Cortex of kidney (tissue), 1 donor: ENCODE measurements at places on chromosomes 11 and 22.

DNA sequence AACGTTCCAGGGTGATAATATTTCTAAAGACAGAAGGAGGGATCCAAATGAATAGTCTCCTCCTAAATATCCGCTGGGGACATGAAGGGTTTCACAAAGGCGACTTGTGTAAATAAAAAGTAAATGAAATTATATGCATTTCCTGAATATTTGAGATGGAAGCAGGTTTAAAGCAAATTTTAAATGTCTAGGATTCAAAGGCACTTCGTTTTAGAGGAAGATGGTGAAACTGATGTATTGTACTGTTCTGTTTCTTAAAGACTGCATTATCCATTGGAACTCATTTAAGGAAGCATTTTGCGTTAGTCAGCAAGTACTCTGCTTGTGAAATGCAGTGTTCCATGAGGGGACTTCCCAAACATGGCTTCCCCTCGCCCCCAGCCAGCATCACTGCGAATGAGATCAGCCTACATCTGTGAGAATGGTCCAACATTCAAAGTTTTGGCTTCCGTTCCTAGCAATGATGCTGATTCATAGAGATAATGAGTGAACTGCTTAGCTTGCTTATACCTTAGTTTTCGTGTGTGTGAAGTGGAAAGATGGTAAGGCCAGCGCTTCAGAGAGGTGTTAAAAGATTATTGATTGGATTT is 1.5 kb downstream of the RAB39A start:
- DNase-seq, result no peak

- DNase-seq, result no peak
Measured at GRCh38 chr22:30225220-30225927, 21.2 kb downstream of the LIF start.

- no peak for DNase-seq
Measured at GRCh38 chr22:48366056-48366455, 1461.6 kb downstream of the BRD1 start.

DNA sequence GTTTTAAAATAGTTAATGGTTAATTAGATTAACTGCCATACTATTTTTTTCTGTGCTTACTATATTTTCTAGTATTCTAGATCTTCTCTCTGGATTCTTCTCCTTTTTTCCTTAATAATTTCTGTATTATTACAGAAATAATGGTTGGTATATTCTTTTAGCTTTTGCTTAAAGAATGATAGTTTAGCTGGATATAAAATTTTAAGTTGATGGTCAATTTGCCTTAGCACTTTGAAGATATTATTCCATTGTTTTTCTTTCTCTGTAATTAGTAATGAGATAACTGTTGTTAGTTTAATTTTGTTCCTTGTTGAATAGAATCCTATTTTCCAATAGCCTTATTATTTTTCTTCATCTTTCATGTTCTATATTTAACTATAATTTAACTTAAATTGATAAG is 99.9 kb upstream of the NCAM1 start:
- no peak for DNase-seq

GRCh38 chr11:63478896-63479295 is 12.1 kb downstream of the PLAAT5 start:
- DNase-seq, result no peak

DNA sequence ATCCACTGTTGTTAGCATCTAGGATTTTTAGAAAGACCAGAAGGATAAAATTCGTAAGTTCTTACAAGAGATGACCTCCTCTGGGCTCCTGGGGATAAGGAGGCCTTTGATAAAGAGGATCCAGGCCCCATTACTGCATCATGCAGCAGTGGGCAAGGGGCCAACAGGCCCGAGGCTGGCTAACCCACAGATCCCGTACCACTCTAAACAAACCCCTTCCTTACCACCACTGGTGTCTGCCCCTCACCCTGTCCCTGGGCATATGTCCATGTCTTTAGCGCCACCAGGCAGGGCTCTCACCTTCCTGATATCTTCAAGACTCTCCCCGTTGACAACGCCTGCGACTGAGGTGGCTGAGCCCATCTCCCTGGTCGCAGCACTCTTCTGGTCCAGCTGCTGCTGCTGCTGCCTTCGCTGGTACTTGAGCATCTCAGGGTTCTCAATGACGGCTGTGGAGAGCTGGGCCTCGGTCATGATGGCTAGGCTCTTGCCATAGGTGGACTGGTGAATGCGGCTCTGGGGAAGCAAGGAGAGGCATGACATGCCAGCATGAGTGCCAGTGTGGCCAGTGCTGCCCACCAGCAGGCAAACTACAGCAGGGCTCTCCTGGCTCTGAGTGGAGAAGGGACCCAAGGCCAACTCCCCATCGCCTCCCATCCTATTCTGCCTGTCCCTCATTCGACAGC is 46.2 kb downstream of the HIRA start:
- DNase-seq, result no peak
